MCF 10A (cell line): ENCODE measurements at places on chromosomes 4 and X. TPM values are rescaled to one million over a fixed set of nuclear protein-coding genes. Genes with fewer than 3 reads are reported as not detected.

GRCh38 chr4:21205821-21206531, 505.7 kb downstream of the PACRGL start:
- H3K27me3 ChIP-seq, result no peaks in the 10 kb centered on the region
- peaks cover 17% of the 10 kb centered on the region for H3K4me1 ChIP-seq
- no peak for DNase-seq
- H3K27ac ChIP-seq, result no peak overlapping the region
- no peak overlapping the region for H3K4me3 ChIP-seq

DNA sequence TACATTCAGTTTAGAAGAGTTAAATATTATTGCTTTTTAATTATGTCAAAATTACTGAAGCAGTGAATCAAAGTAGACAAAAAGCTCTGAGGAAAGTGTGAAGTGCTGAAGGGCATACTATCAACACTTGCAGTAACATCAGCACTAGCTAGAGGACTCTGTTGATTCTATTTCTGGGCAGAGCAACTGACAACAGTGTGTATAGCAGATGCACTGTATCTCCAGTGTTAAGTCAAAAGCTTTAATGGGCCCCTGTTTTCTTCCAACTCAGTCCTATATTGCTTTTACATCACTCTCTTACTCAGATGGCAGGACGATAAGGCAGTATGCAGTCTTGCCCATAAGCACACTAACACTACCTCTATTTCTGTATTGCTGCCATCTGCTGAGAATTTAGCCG, 435.2 kb upstream of the AMOT start:
- H3K27me3 ChIP-seq, result peaks cover 72% of the 10 kb centered on the region

- H3K36me3 ChIP-seq, result no peaks in the 10 kb centered on the region
- H3K27me3 ChIP-seq, result no peaks in the 10 kb centered on the region
- H3K4me1 ChIP-seq, result no peaks in the 10 kb centered on the region
- DNase-seq, result no peak
- no peak overlapping the region for H3K4me3 ChIP-seq
- no peak overlapping the region for H3K27ac ChIP-seq
These were observed 7.6 kb downstream of the TRAM1L1 start for GRCh38 chr4:117077760-117078159.

GRCh38 chrX:128805236-128805635, 718.1 kb downstream of the SMARCA1 start:
- H3K36me3 ChIP-seq, result no peaks in the 10 kb centered on the region
- peaks cover 5% of the 10 kb centered on the region for H3K4me1 ChIP-seq
- no peaks in the 10 kb centered on the region for H3K27me3 ChIP-seq
- H3K27ac ChIP-seq, result no peak overlapping the region

GRCh38 chrX:112662559-112663427, 16.9 kb downstream of the LHFPL1 start:
- H3K36me3 ChIP-seq, result peaks cover 6% of the 10 kb centered on the region
- no peaks in the 10 kb centered on the region for H3K4me1 ChIP-seq
- no peak overlapping the region for H3K27ac ChIP-seq
- no peak for DNase-seq
- H3K4me3 ChIP-seq, result no peak overlapping the region

Gene HTR2C
- total RNA-seq, result not detected in 2 replicates

Gene SERPINA7
- not detected in 2 replicates for total RNA-seq
